Activated naive CD4-positive, alpha-beta T cell treated with anti-CD3 and anti-CD28 coated beads for 36 hours (primary cell): ENCODE measurements at places on chromosomes 5 and 9. TPM values are rescaled to one million over a fixed set of nuclear protein-coding genes. Genes with fewer than 3 reads are reported as not detected.

The NEUROG1 gene
- not detected for total RNA-seq

The PIK3R1 gene
- total RNA-seq = 28.5 TPM

The ARHGEF39 gene
- 30.4 TPM for total RNA-seq

The EQTN gene
- total RNA-seq = not detected

The CCDC192 gene
- not detected for total RNA-seq

The SLC22A4 gene
- 2.0 TPM for total RNA-seq

The IRX2 gene
- not detected for total RNA-seq

The ZFP37 gene
- 1.6 TPM for total RNA-seq

The CDH6 gene
- not detected for total RNA-seq

- H3K36me3 ChIP-seq = peaks cover 5% of the 10 kb centered on the region
- no peak for DNase-seq
- H3K27me3 ChIP-seq = no peaks in the 10 kb centered on the region
Measured at GRCh38 chr5:80905405-80905804, 54.8 kb upstream of the RASGRF2 start.

- H3K27ac ChIP-seq = no peak overlapping the region
- no peaks in the 10 kb centered on the region for H3K36me3 ChIP-seq
- H3K27me3 ChIP-seq = no peaks in the 10 kb centered on the region
- no peak overlapping the region for H3K4me3 ChIP-seq
- no peaks in the 10 kb centered on the region for H3K4me1 ChIP-seq
Measured at GRCh38 chr5:144017119-144017518, 153.3 kb downstream of the YIPF5 start.

- no peaks in the 10 kb centered on the region for H3K4me1 ChIP-seq
- H3K36me3 ChIP-seq = no peaks in the 10 kb centered on the region
- no peaks in the 10 kb centered on the region for H3K27me3 ChIP-seq
- no peak overlapping the region for H3K27ac ChIP-seq
- no peak overlapping the region for H3K4me3 ChIP-seq
Measured at GRCh38 chr9:81499021-81499454, 190.3 kb downstream of the TLE1 start.

- no peaks in the 10 kb centered on the region for H3K4me1 ChIP-seq
- H3K4me3 ChIP-seq = no peak overlapping the region
- H3K36me3 ChIP-seq = no peaks in the 10 kb centered on the region
- H3K27me3 ChIP-seq = no peaks in the 10 kb centered on the region
- DNase-seq = no peak
- H3K27ac ChIP-seq = no peak overlapping the region
Measured at GRCh38 chr5:152995214-152995725, 495.2 kb upstream of the GRIA1 start.

DNA sequence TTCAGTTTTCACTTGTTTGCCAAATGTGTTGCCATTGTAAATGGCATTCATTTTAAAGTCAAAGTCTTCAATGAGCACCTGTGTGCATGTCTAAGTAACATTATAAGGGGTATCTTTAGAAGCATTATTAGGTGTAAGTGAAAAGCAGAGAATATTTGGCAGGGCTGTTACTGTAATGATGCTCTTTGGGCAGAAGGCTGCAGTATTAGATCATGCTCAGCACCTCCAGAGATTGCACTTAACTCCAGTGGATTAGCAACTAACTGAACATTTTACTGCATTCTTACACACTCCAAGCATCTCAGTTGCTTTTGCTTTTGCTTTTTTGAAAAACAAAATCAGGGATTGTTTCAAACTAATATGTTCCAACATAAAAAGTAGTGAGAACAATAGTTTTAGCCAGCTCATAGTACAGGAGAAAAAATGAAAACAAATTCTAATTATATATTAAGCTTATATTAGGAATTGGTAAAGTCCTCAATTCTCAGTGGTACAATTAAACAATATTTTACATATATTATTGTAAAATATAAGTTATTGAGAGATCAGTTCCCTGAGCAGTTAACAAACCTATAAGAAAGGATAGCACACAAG, 1740.9 kb upstream of the CDH9 start:
- no peak overlapping the region for H3K27ac ChIP-seq
- no peaks in the 10 kb centered on the region for H3K4me1 ChIP-seq
- H3K4me3 ChIP-seq = no peak overlapping the region

- H3K36me3 ChIP-seq = no peaks in the 10 kb centered on the region
- no peak for DNase-seq
- peaks cover 2% of the 10 kb centered on the region for H3K27me3 ChIP-seq
- no peak overlapping the region for H3K4me3 ChIP-seq
- H3K4me1 ChIP-seq = no peaks in the 10 kb centered on the region
Measured at GRCh38 chr5:173547579-173547978, 68.9 kb downstream of the BOD1 start.

GRCh38 chr9:110027671-110028081, 180.3 kb downstream of the C9orf152 start:
- H3K27me3 ChIP-seq = no peaks in the 10 kb centered on the region
- DNase-seq = no peak
- H3K27ac ChIP-seq = no peak overlapping the region

GRCh38 chr5:135046661-135047346, 12.8 kb upstream of the PITX1 start:
- H3K4me1 ChIP-seq = no peaks in the 10 kb centered on the region
- H3K27ac ChIP-seq = no peak overlapping the region
- DNase-seq = no peak
- H3K4me3 ChIP-seq = no peak overlapping the region
- H3K27me3 ChIP-seq = peaks cover 37% of the 10 kb centered on the region

GRCh38 chr5:98076501-98076900, 697.0 kb upstream of the RGMB start:
- H3K4me1 ChIP-seq = no peaks in the 10 kb centered on the region
- H3K4me3 ChIP-seq = no peak overlapping the region
- peaks cover 7% of the 10 kb centered on the region for H3K27me3 ChIP-seq
- no peaks in the 10 kb centered on the region for H3K36me3 ChIP-seq

DNA sequence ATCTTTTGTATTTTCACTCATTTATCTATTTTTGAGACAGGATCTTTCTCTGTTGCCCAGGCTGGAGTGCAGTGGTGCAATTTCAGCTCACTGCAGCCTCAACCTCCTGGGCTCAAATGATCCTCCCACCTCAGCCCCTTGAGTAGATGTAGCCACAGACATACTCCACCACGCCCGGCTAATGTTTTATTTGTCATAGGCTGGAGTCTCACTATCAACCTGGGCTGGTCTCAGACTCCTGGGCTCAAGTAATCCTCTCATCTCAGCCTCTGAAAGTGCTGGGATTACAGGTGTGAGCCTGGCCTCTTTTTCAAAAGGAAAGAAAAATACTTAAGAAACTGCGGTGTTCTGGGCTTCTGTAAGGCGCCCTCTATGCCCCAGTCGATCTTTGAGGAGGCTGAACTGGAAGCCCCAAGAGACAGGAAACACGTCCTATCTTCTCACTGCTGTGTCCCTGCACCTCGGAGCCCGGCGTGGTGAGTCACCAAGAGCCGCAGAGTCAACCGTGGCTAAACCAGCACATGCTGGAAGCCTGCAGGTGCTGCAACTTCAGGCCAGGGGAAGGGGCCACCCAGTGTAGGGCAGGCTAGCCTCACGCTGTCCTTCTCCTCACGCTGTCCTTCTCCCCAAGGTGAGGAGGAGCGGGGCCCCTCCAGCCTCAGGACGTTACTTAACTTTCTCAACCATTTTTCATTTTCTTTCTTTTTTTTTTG, 15.2 kb upstream of the LHX3 start:
- peaks cover 27% of the 10 kb centered on the region for H3K36me3 ChIP-seq
- H3K4me1 ChIP-seq = no peaks in the 10 kb centered on the region
- H3K4me3 ChIP-seq = no peak overlapping the region
- no peak for DNase-seq
- no peak overlapping the region for H3K27ac ChIP-seq

- no peak overlapping the region for H3K27ac ChIP-seq
- no peak for DNase-seq
- H3K36me3 ChIP-seq = no peaks in the 10 kb centered on the region
- no peak overlapping the region for H3K4me3 ChIP-seq
- H3K27me3 ChIP-seq = peaks cover 20% of the 10 kb centered on the region
- H3K4me1 ChIP-seq = no peaks in the 10 kb centered on the region
Measured at GRCh38 chr5:179239256-179240135, 105.8 kb downstream of the ADAMTS2 start.

GRCh38 chr9:115035841-115036612, 81.9 kb downstream of the TNC start:
- H3K27ac ChIP-seq = peak overlapping the region; percentile 70
- DNase-seq = peak; percentile 40
- H3K27me3 ChIP-seq = peaks cover 3% of the 10 kb centered on the region
- H3K4me1 ChIP-seq = peaks cover 19% of the 10 kb centered on the region
- no peaks in the 10 kb centered on the region for H3K36me3 ChIP-seq
- no peak overlapping the region for H3K4me3 ChIP-seq

GRCh38 chr5:179839328-179840256, 18.9 kb downstream of the SQSTM1 start:
- H3K4me1 ChIP-seq = peaks cover 15% of the 10 kb centered on the region
- no peaks in the 10 kb centered on the region for H3K27me3 ChIP-seq
- H3K4me3 ChIP-seq = no peak overlapping the region
- DNase-seq = no peak
- H3K27ac ChIP-seq = peak overlapping the region; percentile 36
- H3K36me3 ChIP-seq = peaks cover 28% of the 10 kb centered on the region

GRCh38 chr9:94887721-94888120, 161.2 kb downstream of the AOPEP start:
- no peak overlapping the region for H3K4me3 ChIP-seq
- peaks cover 16% of the 10 kb centered on the region for H3K36me3 ChIP-seq
- no peaks in the 10 kb centered on the region for H3K27me3 ChIP-seq
- no peaks in the 10 kb centered on the region for H3K4me1 ChIP-seq
- no peak for DNase-seq
- no peak overlapping the region for H3K27ac ChIP-seq

GRCh38 chr5:160649304-160649703, 202.7 kb downstream of the ATP10B start:
- no peaks in the 10 kb centered on the region for H3K4me1 ChIP-seq
- H3K4me3 ChIP-seq = no peak overlapping the region
- H3K27me3 ChIP-seq = no peaks in the 10 kb centered on the region
- DNase-seq = no peak

GRCh38 chr9:10674586-10674985, 61.8 kb upstream of the PTPRD start:
- no peak overlapping the region for H3K4me3 ChIP-seq
- H3K4me1 ChIP-seq = no peaks in the 10 kb centered on the region
- no peak overlapping the region for H3K27ac ChIP-seq
- no peak for DNase-seq
- no peaks in the 10 kb centered on the region for H3K27me3 ChIP-seq
- H3K36me3 ChIP-seq = no peaks in the 10 kb centered on the region

DNA sequence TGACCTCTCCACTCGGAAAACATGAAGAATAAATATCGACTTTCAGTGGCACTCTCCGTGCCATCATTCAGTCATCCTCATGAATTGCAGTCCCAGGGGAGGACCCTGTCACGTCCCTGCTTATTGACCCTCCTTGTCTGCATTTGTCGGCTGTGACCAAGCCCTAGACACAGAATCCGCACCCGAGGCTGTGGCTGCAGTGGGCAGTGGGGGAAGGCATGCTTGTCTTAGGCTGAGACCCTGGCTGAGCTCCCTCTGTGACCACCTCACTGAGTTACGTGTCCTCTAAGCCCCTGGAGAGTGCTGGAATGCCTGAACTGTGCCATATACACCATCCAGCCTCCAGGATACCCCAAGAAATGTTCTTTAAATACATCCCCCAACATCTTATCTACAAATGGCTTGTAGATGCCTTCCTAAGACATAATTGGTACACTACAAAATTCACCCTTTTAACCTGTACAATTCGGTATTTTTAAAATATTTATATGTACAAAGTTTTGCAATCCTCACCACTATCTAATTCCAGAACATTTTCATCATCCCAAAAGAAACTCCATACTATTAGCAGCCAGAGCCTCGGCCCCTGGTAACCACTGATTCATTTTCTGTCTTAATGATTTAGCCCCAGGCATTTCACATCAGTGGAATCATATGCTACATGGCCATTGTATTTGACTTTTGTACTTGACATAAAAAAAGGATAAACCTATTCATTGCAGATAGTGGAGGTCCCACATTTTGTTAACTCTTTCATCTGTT, 80.8 kb upstream of the ICE1 start:
- H3K27ac ChIP-seq = no peak overlapping the region
- no peak for DNase-seq
- H3K4me1 ChIP-seq = no peaks in the 10 kb centered on the region
- no peak overlapping the region for H3K4me3 ChIP-seq
- no peaks in the 10 kb centered on the region for H3K36me3 ChIP-seq

DNA sequence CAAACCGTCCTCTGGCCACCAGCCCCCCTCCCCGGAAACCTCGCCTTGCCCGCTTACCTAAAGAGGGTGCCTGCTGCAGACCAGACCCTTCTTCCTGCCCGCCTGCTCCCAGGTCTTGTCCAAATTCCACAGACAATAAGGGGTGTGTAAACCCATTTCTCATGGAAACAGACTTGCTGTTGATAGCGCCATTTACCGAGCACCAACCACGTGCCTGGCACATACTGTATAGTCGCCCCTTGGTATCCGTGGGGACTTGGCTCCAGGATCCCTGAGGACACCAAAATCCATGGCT, 25.1 kb downstream of the CDHR2 start:
- H3K4me1 ChIP-seq = peaks cover 3% of the 10 kb centered on the region
- H3K36me3 ChIP-seq = no peaks in the 10 kb centered on the region
- DNase-seq = no peak
- no peak overlapping the region for H3K27ac ChIP-seq
- no peak overlapping the region for H3K4me3 ChIP-seq

GRCh38 chr9:86763791-86764190, 183.5 kb downstream of the GAS1 start:
- no peak for DNase-seq
- H3K36me3 ChIP-seq = no peaks in the 10 kb centered on the region
- H3K27ac ChIP-seq = no peak overlapping the region
- H3K4me3 ChIP-seq = no peak overlapping the region
- no peaks in the 10 kb centered on the region for H3K4me1 ChIP-seq

DNA sequence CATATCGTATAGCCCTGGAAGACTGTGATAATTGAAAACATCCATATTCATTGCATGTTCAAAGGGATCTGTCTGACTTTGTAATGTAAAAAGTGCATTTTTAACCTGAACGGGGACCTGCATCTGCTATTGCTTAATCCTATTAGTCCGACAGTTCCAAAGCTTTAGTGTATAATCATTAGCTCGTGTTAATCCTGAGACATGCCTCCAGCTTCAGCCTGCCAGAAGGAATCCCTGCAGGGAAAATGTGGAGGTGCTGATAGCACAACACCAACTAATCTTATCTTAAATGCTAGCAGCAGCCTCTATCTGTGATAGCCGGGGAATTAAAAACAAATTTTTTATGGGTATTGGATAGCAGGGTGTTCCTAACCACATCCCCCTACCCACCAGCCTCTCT, 495.2 kb downstream of the TLE4 start:
- DNase-seq = no peak
- no peak overlapping the region for H3K27ac ChIP-seq
- no peak overlapping the region for H3K4me3 ChIP-seq
- H3K36me3 ChIP-seq = no peaks in the 10 kb centered on the region
- H3K4me1 ChIP-seq = no peaks in the 10 kb centered on the region

- H3K27ac ChIP-seq = no peak overlapping the region
- no peaks in the 10 kb centered on the region for H3K36me3 ChIP-seq
- peaks cover 33% of the 10 kb centered on the region for H3K27me3 ChIP-seq
- no peak for DNase-seq
- no peak overlapping the region for H3K4me3 ChIP-seq
- peaks cover 8% of the 10 kb centered on the region for H3K4me1 ChIP-seq
Measured at GRCh38 chr9:87607859-87608258, 110.2 kb downstream of the DAPK1 start.
